ENCODE measurements at places on chromosomes 7 and 10. TPM values are rescaled to one million over a fixed set of nuclear protein-coding genes. Genes with fewer than 3 reads are reported as not detected.

GRCh38 chr10:101476383-101476782 is 111.7 kb downstream of the POLL start:
- no peak overlapping the region for H3K4me3 ChIP-seq
- no peaks in the 10 kb centered on the region for H3K4me1 ChIP-seq
- no peak overlapping the region for H3K27ac ChIP-seq
- DNase-seq: no peak
- H3K36me3 ChIP-seq: no peaks in the 10 kb centered on the region
- H3K27me3 ChIP-seq: no peaks in the 10 kb centered on the region

DNA sequence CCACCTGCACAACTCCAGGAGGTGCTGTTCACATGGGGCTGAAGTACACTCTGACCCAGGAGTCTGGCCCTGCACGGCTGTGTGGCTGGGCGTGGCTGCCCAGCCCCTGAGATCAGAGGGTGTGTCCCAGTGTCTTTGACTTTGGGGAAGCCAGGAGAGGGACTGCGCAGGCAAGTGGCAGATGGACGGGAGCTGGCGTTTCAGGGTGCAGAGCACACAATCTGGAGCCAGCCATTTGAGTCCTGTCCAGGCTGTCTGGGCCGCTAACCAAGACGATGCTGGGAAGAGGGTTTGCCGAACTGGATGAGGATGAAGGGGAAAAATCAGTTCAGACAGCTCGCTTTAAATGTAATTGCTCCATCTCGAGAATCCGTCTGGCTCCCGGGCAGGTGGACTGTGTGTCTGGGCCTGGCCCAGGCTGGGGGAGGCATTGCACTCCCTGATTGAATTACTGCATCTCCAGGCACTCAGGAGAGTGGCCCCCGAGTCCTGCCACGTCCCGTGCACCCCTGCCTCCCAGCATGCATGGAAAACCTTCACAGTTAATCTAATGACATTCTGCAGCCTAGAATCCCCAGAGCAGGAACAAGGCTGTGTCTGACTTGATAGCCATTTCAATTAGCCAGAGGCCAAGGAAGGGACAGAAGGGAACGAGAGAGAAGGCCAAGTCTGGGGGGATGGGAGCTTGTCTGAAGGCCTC is 120.8 kb upstream of the NANOS1 start:
- no peak overlapping the region for H3K27ac ChIP-seq
- H3K36me3 ChIP-seq: no peaks in the 10 kb centered on the region
- no peaks in the 10 kb centered on the region for H3K4me1 ChIP-seq
- no peak overlapping the region for H3K4me3 ChIP-seq

- H3K4me1 ChIP-seq: no peaks in the 10 kb centered on the region
- no peaks in the 10 kb centered on the region for H3K36me3 ChIP-seq
- H3K4me3 ChIP-seq: no peak overlapping the region
- no peaks in the 10 kb centered on the region for H3K27me3 ChIP-seq
- DNase-seq: no peak
- H3K27ac ChIP-seq: no peak overlapping the region
Measured at GRCh38 chr10:95354110-95354509, 63.3 kb upstream of the PDLIM1 start.

GRCh38 chr7:69879989-69880388 is 281.7 kb downstream of the AUTS2 start:
- no peak overlapping the region for H3K4me3 ChIP-seq
- no peaks in the 10 kb centered on the region for H3K27me3 ChIP-seq
- no peaks in the 10 kb centered on the region for H3K4me1 ChIP-seq
- DNase-seq: no peak
- no peak overlapping the region for H3K27ac ChIP-seq

GRCh38 chr7:23654508-23654907 is 25.5 kb upstream of the FAM221A start:
- H3K27me3 ChIP-seq: no peaks in the 10 kb centered on the region
- no peak overlapping the region for H3K27ac ChIP-seq
- no peak for DNase-seq
- no peaks in the 10 kb centered on the region for H3K36me3 ChIP-seq
- H3K4me1 ChIP-seq: no peaks in the 10 kb centered on the region
- H3K4me3 ChIP-seq: no peak overlapping the region

- no peak overlapping the region for H3K27ac ChIP-seq
- no peaks in the 10 kb centered on the region for H3K4me1 ChIP-seq
- H3K36me3 ChIP-seq: no peaks in the 10 kb centered on the region
- no peak overlapping the region for H3K4me3 ChIP-seq
- H3K27me3 ChIP-seq: no peaks in the 10 kb centered on the region
- DNase-seq: no peak
Measured at GRCh38 chr10:24854256-24854655, 98.2 kb downstream of the PRTFDC1 start.

DNA sequence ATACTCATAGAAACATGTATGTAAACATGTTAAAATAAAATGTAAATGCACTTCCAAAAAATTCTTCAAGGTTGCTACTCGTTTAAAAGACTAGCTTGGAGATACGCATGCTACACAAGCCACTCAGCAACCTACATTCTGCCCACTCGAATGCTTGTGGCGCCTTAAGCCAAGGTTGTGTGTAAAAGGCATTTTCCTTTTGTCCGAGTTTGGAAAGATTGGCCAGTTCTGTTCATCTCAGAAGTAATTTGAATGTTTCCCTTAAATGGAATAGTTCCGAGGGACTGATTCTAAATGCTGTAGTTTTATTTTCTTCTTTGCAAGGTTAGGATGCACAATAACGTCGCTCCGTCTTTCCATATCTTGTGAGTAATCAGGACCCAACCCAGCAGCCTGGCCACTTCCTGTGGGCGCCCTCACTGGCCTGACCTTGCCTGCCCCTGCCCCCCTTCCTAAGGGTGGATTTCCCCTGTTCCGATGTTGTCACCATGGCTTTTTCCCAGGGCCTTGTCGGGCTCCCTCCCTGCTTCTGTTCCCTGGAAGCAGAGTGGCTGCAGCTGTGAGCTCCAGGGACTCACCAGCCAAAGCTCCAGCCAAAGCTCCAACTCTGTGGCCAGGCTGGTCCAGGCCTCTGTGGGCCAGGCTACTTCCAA is 70.6 kb downstream of the PTPRE start:
- H3K4me3 ChIP-seq: no peak overlapping the region
- H3K4me1 ChIP-seq: peaks cover 11% of the 10 kb centered on the region
- H3K36me3 ChIP-seq: no peaks in the 10 kb centered on the region
- peak overlapping the region; percentile 42 for H3K27ac ChIP-seq
- peak; percentile 35 for DNase-seq
- no peaks in the 10 kb centered on the region for H3K27me3 ChIP-seq

DNA sequence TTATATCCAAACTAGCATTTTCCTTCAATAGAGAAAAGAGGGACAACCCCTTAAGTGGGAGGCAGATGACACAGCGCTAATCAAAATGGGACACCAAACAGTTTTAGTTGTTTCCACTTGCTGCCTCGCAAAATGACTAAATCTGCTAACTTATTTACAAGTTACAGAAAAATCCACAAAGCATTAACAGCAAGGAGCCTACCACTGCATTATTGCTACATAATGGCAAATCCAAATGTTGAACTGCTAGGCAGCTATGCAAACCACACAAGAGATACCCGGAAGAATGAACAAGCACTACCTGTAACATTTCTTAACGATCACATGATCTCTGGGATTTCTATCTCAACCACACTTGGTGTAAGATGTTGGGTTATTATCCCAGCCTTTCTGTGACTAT is 96.7 kb downstream of the SFMBT2 start:
- no peak for DNase-seq
- no peaks in the 10 kb centered on the region for H3K4me1 ChIP-seq
- H3K27me3 ChIP-seq: no peaks in the 10 kb centered on the region
- no peak overlapping the region for H3K27ac ChIP-seq
- no peak overlapping the region for H3K4me3 ChIP-seq

DNA sequence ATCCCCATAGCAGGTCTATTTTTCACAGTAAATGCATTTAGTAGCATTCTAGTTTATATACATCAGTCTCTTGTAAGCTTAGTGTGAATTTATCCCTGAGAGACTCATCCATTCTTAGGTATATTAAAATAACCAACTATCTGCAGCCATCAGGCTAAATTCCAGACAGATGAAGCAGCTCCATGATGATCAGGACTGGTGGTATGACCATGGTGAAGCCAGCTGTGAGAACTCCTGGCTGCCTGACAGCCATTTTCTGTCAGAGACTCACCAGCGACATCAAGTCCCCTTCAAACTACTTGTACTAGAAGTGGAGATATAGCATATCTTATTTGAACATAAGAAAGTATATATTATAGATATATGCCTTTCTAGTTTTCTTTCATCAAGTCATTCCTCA is 70.3 kb upstream of the GSDME start:
- no peak overlapping the region for H3K4me3 ChIP-seq
- no peaks in the 10 kb centered on the region for H3K36me3 ChIP-seq
- no peak for DNase-seq
- H3K4me1 ChIP-seq: no peaks in the 10 kb centered on the region
- H3K27ac ChIP-seq: no peak overlapping the region

DNA sequence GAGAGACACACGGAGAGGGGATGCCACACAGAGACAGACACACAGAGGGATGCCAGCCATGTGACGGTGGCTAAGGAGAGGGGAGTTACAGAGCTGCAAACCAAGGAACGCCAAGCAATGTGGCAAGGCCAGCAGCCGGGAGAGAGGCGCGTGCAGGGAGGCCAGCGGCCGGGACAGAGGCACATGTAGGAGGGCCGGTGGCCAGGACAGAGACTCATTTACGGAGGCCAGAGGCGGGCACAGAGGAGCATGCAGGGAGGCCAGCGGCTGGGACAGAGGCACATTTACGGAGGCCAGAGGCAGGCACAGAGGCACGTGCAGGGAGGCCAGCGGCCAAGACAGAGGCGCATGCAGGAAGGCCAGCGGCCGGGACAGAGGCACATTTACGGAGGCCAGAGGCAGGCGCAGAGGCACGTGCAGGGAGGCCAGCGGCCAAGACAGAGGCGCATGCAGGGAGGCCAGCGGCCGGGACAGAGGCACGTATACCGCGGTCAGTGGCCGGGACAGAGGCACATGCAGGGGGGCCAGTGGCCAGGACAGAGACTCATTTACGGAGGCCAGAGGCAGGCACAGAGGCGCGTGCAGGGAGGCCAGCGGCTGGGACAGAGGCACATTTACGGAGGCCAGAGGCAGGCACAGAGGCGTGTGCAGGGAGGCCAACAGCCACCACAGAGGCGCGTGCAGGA is 40.4 kb downstream of the INSIG1 start:
- no peak overlapping the region for H3K4me3 ChIP-seq
- DNase-seq: no peak
- H3K27me3 ChIP-seq: no peaks in the 10 kb centered on the region
- H3K36me3 ChIP-seq: no peaks in the 10 kb centered on the region
- no peak overlapping the region for H3K27ac ChIP-seq

DNA sequence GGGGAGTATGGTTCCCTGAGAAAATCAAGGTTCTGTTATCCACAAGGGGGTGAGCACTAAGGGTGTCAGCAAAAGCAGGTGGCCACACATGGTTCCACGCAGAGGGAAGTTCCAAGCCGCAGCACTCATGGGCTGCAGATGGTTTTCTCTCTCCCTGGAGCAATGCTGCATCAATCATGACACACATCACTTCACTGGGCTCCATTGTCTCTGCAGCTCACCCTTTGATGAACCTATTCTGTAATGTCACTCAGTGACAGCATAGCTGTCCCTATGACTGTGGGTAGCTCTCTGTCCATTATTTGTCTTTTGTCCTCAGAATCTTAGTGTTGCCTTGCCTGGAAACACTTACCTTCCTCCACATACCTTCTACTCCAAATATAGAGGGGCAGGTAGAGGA is 34.8 kb downstream of the LRRC18 start:
- H3K4me1 ChIP-seq: no peaks in the 10 kb centered on the region
- no peak for DNase-seq
- H3K4me3 ChIP-seq: no peak overlapping the region
- no peak overlapping the region for H3K27ac ChIP-seq
- no peaks in the 10 kb centered on the region for H3K27me3 ChIP-seq

GRCh38 chr10:33154590-33154989 is 179.9 kb downstream of the NRP1 start:
- no peak overlapping the region for H3K27ac ChIP-seq
- H3K36me3 ChIP-seq: no peaks in the 10 kb centered on the region
- no peak overlapping the region for H3K4me3 ChIP-seq
- no peaks in the 10 kb centered on the region for H3K27me3 ChIP-seq
- no peak for DNase-seq
- no peaks in the 10 kb centered on the region for H3K4me1 ChIP-seq

- no peaks in the 10 kb centered on the region for H3K27me3 ChIP-seq
- no peak overlapping the region for H3K4me3 ChIP-seq
- no peaks in the 10 kb centered on the region for H3K4me1 ChIP-seq
- H3K36me3 ChIP-seq: no peaks in the 10 kb centered on the region
Measured at GRCh38 chr10:76111986-76112825, 680.8 kb downstream of the LRMDA start.

- peaks cover 19% of the 10 kb centered on the region for H3K4me1 ChIP-seq
- H3K4me3 ChIP-seq: no peak overlapping the region
- H3K36me3 ChIP-seq: no peaks in the 10 kb centered on the region
- peak; percentile 68 for DNase-seq
- H3K27ac ChIP-seq: no peak overlapping the region
Measured at GRCh38 chr10:96511044-96511945, 2.4 kb downstream of the TLL2 start.

- H3K36me3 ChIP-seq: no peaks in the 10 kb centered on the region
- no peak overlapping the region for H3K4me3 ChIP-seq
- no peak overlapping the region for H3K27ac ChIP-seq
- H3K4me1 ChIP-seq: no peaks in the 10 kb centered on the region
- no peaks in the 10 kb centered on the region for H3K27me3 ChIP-seq
Measured at GRCh38 chr10:61354401-61354975, 98.7 kb downstream of the TMEM26 start.

- H3K27ac ChIP-seq: no peak overlapping the region
- no peak for DNase-seq
- no peaks in the 10 kb centered on the region for H3K4me1 ChIP-seq
- H3K27me3 ChIP-seq: no peaks in the 10 kb centered on the region
- no peaks in the 10 kb centered on the region for H3K36me3 ChIP-seq
- no peak overlapping the region for H3K4me3 ChIP-seq
Measured at GRCh38 chr10:3568983-3569382, 216.0 kb downstream of the KLF6 start.

GRCh38 chr10:60207894-60208293 is 181.8 kb downstream of the ANK3 start:
- DNase-seq: no peak
- no peak overlapping the region for H3K27ac ChIP-seq
- H3K4me1 ChIP-seq: peaks cover 6% of the 10 kb centered on the region

The CYCS gene
- 68.0 TPM for total RNA-seq

The PRKAR2B gene
- 3.0 TPM for total RNA-seq

The NOM1 gene
- total RNA-seq: 30.0 TPM

The TIAL1 gene
- 58.4 TPM for total RNA-seq

The CALHM1 gene
- not detected for total RNA-seq

The NYAP1 gene
- not detected for total RNA-seq

The PON1 gene
- total RNA-seq: not detected

All from Peyer's patch (tissue), 4 donors.